ENCODE measurements at places on chromosomes 2 and 18.

DNA sequence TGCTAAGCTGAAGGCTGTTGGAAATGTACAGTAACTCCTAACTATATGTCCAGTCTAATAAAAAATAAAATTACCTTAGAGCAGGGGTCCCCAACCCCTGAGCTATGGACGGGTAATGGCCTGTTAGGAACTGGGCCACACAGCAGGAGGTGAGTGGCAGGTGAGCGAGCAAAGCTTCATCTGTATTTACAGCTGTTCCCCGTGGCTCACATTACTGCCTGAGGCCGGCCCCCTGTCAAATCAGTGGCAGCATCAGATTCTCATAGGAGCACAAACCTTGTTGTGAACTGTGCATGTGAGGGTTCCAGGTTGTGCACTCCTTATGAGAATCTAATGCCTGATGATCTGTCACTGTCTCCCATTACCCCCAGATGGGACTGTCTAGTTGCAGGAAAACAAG is 73.1 kb upstream of the CXCR4 start:
- no peak for DNase-seq

DNA sequence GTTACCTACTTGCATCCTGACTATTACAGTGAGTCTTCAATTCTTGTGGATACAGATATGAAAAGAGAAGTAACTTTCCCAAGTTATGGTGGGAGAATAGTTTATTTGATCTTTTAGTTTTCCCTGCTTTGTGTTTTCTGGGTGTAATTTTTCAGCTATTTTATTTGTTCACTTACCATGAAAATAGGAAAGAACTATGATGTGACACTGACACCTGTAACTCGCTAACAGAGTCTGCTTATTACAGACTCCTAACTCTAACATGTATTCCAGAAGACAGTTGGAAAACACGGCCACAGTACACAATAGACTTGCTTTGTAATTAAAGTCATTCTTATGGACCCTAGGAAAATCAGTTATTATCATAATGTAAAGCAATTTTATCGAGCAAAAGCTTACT is 323.2 kb downstream of the LRRTM1 start:
- DNase-seq: no peak

DNA sequence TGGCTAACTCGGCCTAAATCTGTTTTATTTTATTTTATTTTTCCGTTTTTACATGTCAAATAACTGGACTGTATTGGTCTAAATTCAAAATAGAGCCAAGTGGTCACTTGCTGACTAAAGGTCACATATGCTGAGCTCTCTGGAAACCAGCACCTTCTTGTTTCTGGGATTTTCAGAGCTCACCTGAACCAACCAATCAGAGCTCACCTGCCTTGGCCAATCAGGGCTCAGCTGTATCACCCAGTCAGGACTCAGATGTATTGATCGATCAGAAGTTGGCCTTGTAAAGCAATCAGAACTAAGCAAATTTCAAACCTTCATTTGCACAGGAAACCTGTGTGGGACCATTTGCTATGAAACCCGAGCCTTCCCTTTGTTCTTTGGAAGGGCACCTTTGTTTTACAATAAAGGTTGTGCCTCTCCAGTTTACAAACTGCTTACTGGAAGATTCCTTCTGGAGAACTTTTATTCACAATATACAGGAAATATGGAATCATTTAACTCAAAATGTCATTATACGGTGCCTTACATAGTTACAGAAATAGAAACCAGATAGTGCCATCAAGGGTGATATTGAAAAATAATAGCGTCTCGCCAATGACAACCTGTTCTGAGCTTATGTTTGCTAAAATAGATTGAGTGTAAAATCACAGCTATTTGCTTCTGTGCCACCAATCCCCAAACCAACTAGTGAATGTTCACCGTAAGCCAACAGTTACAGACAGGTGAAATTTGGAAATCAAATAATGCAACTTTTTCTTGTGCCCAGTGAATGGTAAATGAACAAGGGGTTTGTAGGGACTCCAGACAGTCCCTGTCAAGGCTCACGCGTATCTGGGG is 17.3 kb upstream of the PSD4 start:
- no peak for DNase-seq

DNA sequence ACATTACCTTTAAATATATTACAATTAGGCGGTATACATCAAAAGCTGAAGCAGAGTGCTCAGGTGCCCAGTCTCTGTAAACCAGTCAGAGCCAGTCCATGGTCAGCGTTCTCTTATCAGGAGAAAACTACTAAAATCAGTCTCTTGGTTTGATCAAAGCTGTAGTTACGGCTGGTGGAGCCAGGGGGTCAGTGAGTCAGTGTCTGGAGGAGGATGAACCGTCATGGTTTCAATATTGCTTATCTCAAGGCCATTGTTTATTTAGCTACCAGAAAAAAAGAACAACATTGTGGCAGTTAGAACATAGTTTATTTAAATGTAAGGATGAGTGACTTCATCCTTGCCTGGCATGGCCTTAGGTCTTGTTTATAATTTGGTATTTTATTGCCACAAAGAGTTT is 71.3 kb upstream of the NYAP2 start:
- DNase-seq: no peak

- DNase-seq: no peak
These were observed 31.0 kb downstream of the ACVR1 start for GRCh38 chr2:157845081-157845480.

GRCh38 chr2:100021791-100022340 is 120.5 kb downstream of the AFF3 start:
- no peak for DNase-seq

DNA sequence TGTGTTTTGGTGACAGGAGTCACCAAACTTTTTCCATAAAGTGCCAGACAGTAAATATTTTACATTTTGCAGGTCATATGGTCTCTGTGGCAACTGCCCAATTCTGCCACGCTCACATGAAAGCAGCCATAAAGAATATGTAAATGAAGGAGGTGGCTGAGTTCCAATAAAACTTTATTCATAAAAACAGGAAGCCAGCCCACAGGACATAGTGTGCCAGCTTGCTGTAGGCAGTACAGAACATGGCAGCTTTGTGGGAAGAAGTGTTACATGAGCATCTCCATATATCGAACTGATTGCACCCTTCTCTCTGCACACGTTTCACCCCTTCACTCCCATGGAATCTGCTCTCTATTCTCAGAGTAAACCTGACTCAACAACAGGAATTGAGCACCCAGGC is 10.2 kb downstream of the ASB18 start:
- DNase-seq: no peak

- DNase-seq: no peak
These were observed 89.5 kb upstream of the LMAN1 start for GRCh38 chr18:59448546-59448945.

GRCh38 chr2:96924775-96925747 is 55.2 kb upstream of the SEMA4C start:
- DNase-seq: no peak

GRCh38 chr2:173122936-173123335 is 47.3 kb downstream of the MAP3K20 start:
- no peak for DNase-seq

- DNase-seq: no peak
These were observed 129.2 kb downstream of the MYO1B start for GRCh38 chr2:191374366-191374765.

DNA sequence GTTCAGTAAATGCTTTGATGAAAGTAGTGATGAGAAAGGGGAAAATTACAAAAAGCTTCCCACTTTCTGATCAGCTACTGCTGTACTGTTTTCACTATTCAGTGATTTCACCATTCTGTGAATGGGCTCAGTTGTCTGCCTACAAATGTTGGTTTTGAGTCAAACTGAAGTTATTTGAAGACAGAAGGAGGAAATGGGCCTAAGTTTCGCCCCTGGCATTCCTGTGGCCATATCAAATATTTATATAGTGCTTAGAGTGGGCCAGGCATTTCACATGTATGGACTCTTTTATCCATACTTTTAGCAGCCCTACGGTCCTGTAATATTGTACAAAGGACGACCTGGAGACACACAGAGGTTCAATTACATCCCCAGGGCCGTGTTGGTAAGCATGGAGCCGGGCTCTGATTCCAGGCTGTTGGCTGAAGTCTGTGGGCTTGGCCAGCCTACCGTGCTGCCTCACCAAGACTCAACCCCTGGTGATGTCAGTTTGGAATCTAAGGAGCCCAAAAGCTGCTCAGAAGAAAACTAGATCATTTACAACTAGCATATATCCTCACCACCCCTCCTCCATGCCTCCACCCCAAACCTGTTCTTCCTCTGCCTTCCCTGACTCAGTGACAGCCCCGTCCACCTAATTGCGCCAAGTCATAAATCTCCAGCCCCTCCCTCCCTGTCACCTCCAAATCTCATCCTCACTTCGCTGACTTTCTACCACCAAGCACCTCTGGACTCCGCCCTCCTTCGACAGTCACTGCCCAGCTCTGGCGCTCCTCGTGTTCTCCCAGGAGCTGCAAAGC is 10.1 kb upstream of the GRHL1 start:
- DNase-seq: no peak

DNA sequence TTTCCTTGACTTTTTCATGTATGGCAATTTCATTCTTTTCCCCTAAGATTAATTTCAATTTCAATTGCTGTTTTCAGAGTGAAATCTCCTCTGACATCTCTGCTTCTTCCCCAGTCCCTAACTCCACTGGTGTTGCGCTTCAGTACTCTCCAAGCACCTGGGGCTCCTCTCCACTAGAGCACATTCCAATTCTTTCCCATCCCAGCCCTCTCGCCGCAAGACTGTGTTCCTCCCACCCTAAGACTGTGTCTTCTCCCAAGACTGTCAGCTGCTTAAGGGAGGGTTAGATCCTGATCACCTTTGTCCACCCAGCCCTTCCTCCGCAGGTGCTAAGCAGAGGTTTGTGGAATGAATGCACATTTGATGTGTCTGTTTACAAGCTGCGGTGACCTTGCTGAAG is 255.7 kb upstream of the CCDC68 start:
- no peak for DNase-seq

DNA sequence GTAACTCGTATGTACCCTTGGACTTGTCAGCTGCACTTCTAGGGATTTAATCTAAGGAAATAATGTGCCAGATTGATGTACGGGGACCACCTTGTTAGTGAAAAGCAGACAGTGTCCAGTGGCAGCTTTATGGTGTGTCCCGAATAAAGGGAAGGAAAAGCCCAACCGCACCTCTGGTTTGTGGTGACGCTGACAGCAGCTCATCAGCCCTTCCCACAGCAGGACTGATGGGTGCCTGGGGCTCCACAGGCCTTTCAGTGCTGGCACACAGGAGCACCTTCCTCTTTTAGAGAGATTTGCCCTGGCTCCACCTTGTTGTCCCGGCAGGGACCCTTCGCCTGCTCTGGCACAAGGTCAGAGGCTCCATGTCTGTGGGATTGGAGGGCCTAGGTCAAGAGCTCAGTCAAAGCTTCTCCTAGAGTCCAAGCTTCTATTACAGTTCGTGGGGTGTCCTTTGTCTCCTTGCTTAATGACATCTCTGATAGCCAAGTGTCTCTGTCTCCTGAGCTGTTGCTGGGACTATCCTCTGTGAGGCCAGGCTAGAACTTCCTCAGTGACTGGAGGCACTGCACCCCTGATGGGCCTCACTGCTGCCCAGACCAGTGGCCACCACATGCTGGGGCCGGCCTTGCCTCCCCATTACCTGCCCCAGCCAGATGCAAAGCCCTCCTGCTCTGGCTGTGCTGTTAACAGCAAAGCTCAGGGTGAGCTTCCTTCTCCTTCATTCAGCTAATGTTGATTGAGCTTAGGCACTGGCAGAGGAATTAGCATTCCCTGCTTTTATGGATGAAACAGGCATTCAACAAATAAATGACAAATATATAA is 33.0 kb upstream of the SCLY start:
- no peak for DNase-seq

DNA sequence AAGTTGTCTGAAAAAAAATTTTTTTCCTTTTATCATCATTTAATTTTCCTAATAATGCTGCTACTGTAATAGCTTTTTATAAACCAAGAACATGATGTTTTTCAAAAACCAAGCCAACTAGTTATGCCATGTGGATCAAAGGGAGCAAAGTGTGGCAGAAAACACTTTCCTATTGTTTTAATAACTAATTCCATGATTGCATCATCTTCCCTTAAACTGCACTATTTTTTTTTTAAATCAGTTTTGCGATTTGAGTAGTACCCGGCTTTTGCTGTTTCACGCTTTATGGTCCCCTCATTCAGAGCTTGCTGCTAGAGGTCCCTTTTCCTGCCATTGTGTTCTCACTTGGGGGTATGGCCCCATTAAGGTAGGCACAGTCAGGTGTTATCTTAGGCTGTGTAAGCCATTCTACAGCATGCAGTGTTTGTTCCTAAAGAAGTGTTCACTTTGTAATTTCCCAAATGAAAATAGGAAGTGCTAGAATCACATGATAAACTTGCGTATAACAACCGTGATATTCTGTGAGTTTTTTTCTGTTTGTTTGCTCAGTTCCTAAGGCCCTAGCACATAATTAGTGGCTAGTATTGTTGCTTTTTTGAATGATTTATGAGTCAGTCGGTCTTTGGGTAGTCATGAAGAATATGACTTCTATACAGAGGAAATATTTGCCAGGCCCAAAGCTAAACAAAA is 225.8 kb downstream of the PTGR3 start:
- DNase-seq: no peak

DNA sequence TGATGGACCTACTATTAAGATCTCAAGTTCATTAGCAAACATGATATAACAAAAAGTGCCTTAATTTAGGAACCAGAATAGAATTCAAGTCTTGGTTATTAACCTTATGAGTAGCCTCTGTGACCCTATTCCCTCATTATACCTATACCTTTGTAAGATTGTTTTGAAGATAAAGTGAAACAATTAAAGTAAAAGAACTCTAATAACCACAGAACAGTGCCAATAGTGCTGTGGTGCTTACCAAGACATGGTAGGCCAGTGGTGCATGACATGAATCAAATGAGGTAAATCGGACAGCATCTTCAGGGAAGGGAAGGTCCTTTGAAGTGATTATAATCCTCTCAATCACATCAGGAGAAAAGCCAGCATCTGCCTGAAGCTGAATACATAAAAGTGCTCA is 36.4 kb downstream of the METTL4 start:
- no peak for DNase-seq

DNA sequence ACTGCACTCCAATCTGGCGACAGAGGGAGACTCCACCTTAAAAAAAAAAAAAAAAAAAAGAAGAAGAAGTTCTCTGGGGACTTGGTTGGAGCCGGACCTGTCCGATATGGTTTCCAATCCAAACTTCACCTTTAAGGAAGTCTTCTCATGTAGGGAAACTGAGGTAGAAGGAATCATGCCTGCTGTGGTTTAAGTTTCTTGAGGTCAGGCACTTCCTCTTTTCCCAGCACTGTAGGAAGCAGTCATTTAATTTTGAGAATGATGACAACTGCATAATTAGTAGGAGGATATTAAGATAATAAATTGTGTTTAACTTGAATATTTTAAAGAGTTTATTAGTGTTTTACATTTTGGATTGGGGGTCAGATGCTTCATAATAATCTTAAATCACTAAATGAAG is 62.9 kb downstream of the KCNE4 start:
- no peak for DNase-seq

- DNase-seq: no peak
These were observed 25.1 kb upstream of the B3GNT7 start for GRCh38 chr2:231370429-231370748.

- no peak for DNase-seq
These were observed 68.0 kb upstream of the SMAD7 start for GRCh38 chr18:49018554-49019445.

GRCh38 chr2:11073251-11073650 is 82.0 kb upstream of the SLC66A3 start:
- DNase-seq: no peak

Data from stimulated activated CD4-positive, alpha-beta T cell treated with anti-CD3 and anti-CD28 coated beads, TNF-alpha, amount 100 ng/mL, for 1 hour (primary cell).